NCI-H2171 treated with DMSO at 0.1 percent for 48 hours (cell line): ENCODE measurements at places on chromosomes 6 and 20.

GRCh38 chr6:26065952-26066380 lies 21.3 kb upstream of the HFE start:
- peak; percentile 67 for DNase-seq

- no peak for DNase-seq
Observed at GRCh38 chr6:48664826-48665225, 553.8 kb upstream of the PTCHD4 start.

GRCh38 chr6:160088069-160088783 lies 33.4 kb upstream of the SLC22A1 start:
- DNase-seq, result peak; percentile 60

GRCh38 chr6:170376386-170377043 lies 70.0 kb downstream of the FAM120B start:
- peak; percentile 75 for DNase-seq

DNA sequence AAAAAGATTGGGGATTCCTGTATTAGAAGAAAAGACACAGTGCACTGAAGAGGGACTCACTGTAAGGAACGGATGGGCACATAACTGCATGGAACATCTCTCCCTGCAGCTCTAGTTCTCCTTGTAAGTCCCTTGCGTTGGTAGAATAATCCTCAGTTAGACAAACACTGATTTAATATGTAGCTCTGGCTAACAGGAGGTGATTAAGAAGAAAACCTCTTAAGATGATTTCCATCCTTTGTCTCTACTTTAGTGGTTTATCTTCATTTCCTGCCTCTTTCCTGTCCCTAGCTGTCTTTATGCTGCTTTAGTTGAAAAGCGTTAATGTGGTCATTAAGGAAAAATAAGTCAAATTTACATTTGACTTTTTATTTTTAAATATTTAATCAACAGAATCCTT lies 86.6 kb downstream of the SLC16A10 start:
- DNase-seq, result no peak

- no peak for DNase-seq
Observed at GRCh38 chr6:109760208-109760607, 69.1 kb downstream of the FIG4 start.

- no peak for DNase-seq
Observed at GRCh38 chr6:116409756-116410155, 39.0 kb downstream of the DSE start.

DNA sequence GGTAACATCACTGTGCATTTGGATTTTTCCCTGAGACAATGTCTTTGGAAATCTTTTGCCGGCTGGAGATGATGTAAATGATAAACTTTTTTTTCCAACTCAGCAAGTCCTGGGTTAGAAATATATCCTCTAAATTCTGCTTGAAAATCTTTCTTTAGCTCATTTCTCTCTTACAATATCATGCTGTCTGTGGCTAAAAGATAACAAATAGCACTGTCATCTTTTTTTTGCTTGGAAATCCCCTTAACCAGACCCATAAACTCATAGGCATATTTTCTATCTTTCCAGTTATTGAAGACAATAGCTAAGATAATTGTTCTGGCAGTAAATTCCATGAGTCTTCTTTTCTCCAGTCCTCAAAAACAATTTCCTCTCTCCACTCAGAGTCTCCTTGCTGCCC lies 481.5 kb downstream of the NKAIN2 start:
- no peak for DNase-seq

DNA sequence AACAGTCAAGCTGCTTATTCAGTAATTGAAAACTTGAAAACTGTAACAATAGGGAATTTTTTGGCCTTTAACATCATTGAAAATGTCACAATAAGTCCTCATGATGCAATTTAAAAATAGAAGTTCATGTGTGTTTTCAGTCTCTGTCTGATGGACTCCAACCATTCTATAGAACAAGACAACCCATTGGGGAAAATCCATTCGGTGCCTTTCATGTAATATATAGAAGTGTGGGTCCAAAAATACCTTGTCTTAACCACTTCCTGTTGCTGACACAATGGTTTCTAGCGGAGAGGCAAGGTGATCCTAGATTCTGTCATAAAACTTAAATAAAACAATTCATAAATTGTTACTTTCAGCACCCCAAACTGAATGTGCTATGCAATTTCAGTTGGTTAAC lies 1131.3 kb upstream of the MAP3K7 start:
- no peak for DNase-seq

DNA sequence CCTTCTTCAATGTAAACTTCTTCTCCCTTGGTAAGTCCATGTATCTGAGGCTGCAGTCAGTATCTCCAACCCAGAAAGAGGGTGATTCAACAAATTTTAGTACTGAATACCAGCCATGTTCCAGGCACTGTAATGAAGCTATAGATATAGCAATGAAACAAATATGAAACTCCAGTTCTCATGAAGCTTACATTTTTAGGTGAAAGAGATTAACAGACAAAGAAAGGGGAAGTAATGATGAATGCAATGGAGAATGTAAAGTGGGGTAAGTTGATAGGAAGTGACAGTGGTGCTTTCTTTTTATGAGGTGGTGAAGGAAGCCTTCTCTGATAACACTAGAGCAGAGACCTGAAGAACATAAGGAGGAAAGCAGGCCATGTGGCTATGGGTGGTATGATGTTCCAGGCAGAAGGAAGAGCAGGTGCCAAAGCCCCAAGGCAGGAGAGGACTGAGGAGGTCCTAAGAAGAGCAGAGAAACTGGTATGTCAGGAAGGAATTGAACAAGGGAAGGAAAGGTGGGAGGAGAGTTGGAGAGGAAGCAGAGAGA lies 143.6 kb downstream of the TFAP2B start:
- DNase-seq, result no peak

GRCh38 chr20:18705490-18705889 lies 108.1 kb upstream of the SCP2D1 start:
- DNase-seq, result no peak

DNA sequence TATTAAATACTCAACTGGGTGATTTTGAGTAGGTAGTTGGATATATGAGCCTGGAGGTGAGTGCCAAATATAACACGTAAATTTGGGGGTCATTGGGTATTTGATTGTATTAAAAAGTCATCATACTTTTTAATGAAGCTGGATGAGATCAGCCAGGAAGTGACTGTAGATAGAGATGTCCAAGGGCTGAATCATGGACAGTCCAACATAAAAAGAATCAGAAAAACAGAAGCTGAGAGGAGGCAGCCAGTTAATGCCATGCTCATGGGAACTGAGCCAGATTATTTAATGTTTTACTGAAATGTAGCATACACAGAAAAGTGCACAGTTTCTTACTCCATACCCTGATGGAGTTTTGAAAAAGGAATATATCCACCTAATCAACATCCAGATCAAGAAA lies 435.5 kb upstream of the PLCB4 start:
- DNase-seq, result no peak

- DNase-seq, result no peak
Observed at GRCh38 chr6:26103141-26103769, 16.0 kb downstream of the HFE start.

DNA sequence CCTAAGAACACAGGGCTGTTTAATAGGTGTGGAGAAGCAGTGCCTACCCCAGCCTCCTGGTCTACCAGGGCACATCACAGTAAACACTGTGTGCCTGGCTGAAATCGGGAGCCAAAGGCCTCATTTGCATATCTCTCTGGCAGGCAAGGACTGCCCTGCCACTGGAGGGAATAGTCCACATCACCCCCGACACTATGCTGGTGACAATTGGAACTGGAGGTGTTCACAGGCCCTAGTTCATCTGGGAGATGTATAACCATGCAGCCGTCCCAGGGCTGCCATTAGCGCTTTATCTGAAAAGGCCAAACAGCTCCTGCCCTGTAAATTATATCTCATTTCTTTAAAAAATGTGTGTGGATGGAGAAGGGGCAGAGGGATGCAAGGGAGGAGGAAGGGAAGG lies 150.3 kb downstream of the LINC00237 start:
- DNase-seq, result no peak

GRCh38 chr6:168131464-168132415 lies 52.7 kb upstream of the FRMD1 start:
- no peak for DNase-seq

DNA sequence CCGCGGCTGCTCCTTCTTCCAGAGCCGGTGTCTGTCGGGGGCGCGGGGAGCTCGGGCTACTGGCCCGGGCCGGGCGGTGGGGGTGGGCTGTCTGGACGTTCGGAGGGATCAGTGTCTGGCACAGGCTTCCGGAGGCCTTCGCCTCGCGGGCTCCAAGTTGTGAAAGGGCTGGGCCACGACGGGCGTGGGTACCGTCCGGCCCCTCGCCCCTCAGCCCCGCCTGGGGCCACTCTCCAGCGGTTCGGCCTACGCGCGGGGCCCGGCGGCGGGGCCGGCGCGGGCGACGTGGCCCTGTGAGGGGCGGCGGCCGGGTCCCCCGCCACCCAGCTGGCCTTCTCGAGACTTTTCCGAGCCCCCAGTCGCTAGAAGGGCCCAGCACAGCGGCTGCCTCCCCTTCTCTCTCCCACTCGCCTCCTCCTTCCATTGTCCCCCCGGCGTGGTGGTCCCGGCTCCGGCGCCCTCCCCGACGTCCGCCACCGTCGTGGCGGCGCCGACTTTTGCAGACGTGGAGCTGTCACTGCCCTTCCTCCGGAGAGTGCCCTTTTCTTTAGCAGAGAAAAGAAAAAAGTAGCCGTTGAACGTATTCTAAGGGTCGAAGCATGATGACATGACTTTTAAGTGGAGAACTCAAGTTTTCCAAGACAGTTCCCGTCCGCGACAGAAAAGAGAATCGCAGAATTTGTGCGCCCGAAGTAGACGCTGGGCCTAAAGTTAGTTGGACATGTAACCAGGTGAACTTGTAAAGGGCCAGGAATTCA lies 571 bp downstream of the ITCH start:
- no peak for DNase-seq

GRCh38 chr6:35294308-35294945 lies 3.2 kb upstream of the DEF6 start:
- DNase-seq, result peak; percentile 26

DNA sequence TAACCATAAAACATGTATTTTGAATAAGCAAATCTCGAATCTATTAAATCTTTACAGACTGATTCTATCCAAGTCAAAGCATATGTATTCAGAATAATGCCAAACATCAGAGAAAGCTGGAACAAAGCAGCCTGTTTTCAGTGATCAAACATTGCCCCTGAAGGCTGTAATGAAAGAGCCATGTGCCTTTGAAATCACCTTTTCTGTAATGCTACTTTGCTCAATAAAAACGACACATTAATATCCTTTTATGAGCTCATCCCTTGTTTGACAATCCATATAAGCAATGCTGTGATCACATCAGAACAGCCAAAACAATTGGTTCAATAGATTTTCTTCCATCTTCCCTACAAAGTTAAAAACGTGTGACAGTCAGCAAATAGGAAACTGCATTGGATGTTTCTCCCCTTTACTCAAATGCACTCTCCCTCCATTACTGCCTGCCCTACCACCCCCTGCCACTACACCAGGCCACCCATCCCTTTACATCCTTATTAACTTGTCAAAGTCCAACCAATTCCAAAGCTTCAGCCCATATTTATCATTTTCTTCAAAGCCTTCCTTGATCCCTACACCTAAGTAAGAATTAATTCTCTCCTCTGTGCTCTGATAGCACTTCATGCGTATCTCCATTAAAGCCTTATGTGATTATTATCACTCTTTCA lies 42.0 kb downstream of the THEMIS start:
- no peak for DNase-seq

GRCh38 chr6:90939906-90940305 lies 353.0 kb upstream of the MAP3K7 start:
- DNase-seq, result no peak

DNA sequence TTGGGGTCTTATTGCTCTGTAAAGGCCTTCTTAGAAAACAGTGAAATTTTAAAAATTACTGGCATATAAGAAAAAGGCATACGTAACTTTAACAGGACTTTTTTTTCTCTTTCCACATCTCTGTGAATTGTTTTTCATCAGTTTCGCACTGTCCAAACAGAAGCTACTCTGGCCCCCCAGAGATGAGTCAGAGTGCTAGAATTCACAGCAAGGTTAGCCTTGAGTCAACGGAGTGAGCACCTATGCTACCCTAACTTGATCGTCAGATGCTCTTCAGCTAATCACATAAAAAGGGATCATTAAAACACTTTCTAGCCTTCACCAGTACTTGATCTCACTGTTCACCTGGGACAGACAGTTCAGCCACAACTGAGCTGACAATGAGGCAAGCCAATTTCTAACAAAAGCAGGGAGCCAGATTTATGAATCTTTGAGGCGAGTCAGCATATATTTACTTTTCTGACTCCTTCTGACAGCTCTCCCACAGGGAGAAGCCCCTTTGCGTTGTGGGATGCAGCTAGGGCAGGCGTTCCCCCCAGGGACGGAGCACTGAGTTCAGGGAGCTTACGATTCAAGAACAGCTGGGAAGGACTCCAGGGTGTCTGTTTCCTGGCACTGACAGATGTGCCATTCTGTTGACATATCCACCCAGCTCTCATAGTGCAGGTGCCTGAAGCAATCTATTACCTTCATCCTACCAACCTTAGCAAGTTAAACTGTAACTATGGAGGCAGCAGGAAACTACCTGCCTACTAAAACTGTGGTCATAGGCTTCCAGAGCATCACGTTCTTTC lies 46.4 kb upstream of the SPDEF start:
- DNase-seq, result peak; percentile 97

DNA sequence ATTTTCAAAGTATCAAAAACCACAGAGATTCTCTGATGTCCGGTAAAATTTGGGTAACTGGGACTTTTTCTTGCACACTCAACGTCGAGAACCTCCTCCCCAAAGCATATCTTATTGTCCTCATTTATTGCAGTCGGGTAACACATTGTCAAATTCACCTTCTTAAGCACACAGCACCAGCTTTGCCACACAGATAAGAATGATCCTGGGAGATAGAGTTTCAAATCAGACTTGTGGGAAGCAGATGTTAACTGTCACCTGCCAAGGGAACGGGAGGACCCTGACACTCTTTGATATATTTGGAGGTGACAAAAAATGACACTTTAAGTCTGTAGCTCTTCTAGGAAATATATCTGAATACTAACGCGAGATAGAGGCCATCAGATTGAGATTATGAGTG lies 282.1 kb upstream of the BMP2 start:
- DNase-seq, result peak; percentile 18

GRCh38 chr20:20611167-20611566 lies 101.3 kb downstream of the RALGAPA2 start:
- DNase-seq, result peak; percentile 89

GRCh38 chr6:167781868-167782267 lies 44.8 kb upstream of the AFDN start:
- no peak for DNase-seq

GRCh38 chr20:24118441-24119175 lies 130.0 kb upstream of the GGTLC1 start:
- DNase-seq, result peak; percentile 52

DNA sequence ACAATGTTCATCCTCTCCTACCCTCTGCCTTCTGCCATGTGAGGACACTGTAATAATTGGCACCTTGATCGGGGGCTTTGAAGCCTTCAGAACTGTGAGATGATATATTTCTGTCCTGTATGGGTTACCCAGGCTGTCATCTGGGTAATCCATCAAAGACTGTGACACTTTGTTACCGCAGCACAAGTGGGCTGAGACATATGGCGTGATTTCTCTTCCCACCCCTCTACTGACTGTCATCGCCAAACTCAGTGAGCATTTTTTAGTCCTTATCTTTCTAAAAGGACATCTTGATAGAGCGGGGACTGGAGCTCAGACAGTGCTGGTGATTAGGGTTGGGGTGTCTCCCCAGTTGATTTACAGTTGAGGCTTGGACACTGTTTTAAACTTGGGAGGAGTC lies 10.4 kb upstream of the PLG start:
- no peak for DNase-seq
